ENCODE measurements at places on chromosomes 5 and 9.

- DNase-seq: peak; percentile 84
These were observed 16.0 kb downstream of the SLC22A5 start for GRCh38 chr5:132385326-132386105.

GRCh38 chr9:90991953-90992352, 190.3 kb downstream of the SYK start:
- DNase-seq: no peak

DNA sequence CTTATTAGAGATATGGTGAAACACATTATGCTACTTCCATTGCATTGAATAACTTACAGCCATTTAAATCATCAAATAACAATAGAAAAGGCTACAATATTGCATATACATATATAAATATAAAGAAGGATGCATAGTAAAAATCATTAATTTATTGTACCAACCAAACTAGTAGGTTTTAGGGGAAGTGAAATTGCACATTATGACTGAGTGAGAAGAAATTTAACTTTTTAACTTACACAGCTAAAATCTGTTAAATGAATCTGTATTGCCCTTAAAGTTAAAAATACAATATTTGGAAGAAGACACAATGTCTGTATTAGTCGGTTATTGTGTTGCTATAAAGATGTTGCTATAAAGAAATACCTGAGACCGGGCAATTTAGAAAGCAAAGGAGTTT, 2073.7 kb upstream of the ACO1 start:
- no peak for DNase-seq

DNA sequence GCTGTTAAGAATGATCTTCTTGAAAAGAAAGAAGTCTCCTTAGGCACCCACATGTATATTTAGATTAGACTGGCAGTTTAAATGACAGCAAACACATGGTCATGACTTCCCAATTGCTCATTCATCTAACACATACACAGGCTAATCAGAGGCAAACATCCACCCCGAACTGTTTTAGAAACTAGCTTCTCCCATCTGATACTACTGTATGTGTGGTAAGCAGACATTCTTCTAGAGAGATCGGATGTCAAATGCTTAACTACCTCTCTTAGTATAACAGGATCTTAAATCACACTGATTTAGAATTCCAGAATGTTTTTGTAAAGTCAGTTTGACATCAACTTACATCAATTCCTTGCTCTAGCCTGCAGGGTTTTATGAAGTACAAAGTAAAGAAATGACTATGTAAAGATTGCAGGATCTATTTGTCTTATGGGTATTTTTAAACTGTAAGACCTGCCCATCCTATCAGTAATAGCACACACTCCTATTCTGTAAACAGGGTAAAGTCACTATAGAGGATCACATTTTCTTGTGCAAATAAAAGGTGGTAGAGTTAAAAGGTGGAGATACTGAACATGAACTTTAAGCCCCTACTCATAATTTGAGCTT, 239.7 kb downstream of the MLLT3 start:
- DNase-seq: no peak

- peak; percentile 1 for DNase-seq
These were observed 168.6 kb downstream of the EFNA5 start for GRCh38 chr5:107501965-107502675.

DNA sequence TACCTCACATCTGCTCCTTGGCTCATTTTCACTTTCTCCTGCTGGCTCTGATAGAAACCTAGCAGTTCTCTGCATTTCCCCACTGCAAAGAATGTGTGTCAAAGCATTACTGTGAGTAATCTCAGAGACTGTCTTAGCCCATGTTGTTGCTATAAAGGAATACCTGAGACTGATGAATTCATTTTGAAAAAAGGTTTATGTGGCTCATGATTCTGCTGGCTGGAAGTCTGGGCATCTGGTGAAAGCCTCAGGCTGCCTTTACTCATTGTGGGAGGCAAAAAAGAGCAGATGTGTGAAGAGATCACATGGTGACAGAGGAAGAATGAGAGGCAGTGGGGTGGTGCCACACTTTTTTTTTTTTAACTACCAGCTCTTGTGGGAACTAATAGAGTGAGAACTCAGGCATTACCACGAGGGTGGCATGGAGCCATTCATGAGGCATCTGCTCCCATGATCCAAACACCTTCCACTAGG, 191.6 kb upstream of the CTNND2 start:
- DNase-seq: no peak

- DNase-seq: no peak
These were observed 17.4 kb upstream of the NCS1 start for GRCh38 chr9:130154816-130155215.

- DNase-seq: peak; percentile 51
These were observed 5.5 kb downstream of the C9orf85 start for GRCh38 chr9:71916834-71917534.

Data from inflammatory macrophage (primary cell).